ENCODE measurements at places on chromosomes 2 and 18.

GRCh38 chr2:54000524-54000923, 29.7 kb upstream of the PSME4 start:
- DNase-seq = no peak

DNA sequence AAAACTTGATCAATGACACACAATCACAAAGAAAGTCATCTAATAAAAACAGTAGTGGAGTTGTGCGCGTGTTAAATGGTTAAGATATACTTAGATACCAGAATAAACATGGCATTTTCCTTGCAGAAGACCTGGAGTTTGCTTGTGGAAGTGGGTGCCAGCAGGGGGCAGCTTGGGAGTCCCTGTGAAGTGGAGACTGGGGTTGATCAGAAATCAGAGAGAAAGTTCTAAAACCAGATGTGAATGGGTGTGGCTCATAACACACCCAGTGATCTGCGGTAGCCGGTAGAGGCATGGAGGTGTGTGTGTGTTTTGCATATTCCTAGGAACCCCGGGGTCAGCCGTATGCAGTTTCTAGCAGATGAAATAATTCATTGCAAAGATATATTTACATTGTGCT, 300.1 kb upstream of the TRIB2 start:
- no peak for DNase-seq

- DNase-seq = peak; percentile 65
Measured at GRCh38 chr2:237432484-237433092, 18.6 kb upstream of the COL6A3 start.

GRCh38 chr2:74566076-74566753, 11.7 kb downstream of the DOK1 start:
- no peak for DNase-seq

- DNase-seq = no peak
Measured at GRCh38 chr18:48132797-48133655, 202.6 kb upstream of the SMAD2 start.

DNA sequence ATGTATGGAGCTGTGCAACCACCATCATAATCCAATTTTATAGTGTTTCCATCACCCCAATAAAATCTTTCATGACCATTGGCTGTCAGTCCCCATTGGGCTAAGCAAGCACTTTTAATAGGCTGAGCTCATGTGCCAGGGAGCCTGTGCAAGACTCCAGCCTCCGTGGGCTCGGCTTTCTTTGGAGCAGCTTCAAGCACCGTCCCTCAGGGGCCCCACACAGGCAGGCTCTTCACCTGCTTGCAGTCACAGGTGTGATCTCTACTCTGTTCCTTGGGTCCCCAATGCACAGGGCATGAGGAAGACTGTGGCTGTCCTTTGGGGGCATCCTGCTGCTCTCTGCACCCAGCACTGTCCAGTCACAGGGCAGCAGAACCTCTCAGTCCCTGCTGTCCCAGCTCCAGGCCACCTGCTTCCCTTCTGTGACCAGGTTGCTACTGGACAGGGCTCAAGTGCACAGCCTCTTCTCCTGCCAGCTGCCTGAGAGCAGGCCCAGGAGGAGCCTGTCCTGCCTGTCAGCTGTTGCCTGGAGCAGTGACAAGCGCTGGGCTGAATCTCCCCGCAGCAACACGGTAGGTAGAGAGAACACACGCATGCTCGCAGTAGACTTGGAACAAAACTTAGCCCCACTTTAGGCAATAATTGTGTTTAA, 40.7 kb upstream of the TMEM131 start:
- DNase-seq = no peak

DNA sequence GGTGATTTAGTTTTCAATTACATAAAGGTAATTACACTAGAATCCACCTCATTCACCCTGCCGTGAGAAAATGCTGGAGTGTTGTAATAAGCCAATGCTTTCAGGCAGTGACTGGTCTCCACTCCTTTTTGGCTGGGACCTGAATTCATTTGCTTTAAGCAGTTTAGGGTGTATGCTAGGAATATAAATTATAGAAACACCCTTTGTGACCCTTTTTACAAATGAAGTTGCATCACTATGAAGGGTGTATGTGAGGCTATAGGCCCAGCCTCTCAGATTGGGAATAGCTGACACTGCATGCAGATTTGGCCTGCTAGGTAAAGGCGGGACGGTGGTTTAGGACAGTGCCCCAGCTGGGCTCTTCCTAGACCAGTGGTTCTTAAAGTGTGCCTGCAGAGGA, 50.8 kb upstream of the NFE2L2 start:
- DNase-seq = no peak

GRCh38 chr18:574865-575645, 5.1 kb upstream of the CETN1 start:
- DNase-seq = no peak

DNA sequence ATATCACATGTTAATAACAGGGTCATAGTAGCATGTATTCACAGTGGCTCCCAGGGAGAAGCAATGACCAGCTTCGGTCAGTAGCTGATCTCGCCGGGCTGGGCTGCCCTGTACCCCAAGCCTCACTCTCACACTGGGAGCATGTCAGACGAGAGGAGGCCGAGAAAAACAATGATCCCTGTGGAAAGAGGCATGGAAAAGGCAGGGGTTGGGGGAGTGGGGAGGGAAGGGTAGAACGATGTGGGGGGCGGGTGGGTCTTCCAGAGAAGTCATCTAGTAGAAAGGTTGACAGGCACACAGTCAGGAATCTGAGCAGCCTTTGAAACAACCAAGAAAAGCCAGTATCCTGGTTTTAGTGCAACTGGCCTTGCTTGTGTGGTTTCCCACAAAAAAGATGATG, 25.4 kb downstream of the TGFA start:
- no peak for DNase-seq

DNA sequence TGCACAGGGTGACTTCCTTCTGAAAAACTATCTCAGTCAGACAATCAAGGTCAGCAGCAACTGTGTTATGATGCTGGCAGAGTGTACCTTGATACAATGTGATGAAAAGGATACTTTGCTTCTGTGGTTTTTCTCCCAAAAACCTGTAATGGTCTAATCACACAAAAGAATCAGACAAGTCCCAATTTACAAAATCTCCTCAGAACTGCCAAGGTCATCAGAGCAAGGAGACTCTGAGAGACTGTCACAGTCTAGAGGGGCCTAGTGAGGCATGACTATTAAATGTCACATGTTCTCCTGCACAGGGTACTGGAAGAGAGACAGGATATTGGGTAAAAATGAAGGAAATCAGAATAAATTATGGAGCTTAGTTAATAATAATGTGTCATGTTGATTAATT, 185.4 kb downstream of the ST6GAL2 start:
- DNase-seq = no peak

DNA sequence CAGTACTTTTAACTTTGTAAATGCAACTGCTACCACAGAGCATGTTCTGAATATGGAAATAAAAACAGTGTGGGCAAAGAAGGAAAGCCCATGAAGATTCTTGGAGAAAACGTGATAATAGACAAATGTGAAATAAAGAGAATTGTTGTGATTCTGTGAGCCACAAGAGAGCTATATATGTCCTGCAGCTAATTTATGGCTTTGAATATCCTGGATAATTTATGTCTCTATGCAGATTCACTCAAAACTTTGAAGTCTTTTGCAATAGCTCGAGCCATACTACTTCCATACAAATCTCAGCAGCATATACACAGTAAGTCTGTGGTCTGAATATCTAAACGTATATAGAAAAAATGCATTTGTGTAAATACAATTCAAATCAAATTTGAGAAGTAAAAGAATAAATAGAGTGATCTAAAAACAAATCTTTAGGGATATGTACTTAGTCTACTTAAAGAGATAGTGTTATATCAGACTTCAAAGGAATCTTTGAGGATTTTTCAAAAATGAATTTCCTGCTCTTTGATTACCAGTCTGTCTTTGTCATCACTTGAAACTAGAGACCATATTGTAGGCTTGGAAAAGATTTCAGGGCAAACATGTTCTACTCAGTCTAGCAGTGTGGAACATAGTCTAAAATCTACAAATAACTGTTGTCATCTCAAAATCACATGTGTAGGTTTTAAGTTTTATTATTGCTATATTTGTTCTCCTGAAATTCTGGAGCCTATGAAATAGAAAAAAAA, 107.1 kb downstream of the CSRNP3 start:
- no peak for DNase-seq

- no peak for DNase-seq
Measured at GRCh38 chr18:31500051-31500688, 2.2 kb downstream of the DSG2 start.

DNA sequence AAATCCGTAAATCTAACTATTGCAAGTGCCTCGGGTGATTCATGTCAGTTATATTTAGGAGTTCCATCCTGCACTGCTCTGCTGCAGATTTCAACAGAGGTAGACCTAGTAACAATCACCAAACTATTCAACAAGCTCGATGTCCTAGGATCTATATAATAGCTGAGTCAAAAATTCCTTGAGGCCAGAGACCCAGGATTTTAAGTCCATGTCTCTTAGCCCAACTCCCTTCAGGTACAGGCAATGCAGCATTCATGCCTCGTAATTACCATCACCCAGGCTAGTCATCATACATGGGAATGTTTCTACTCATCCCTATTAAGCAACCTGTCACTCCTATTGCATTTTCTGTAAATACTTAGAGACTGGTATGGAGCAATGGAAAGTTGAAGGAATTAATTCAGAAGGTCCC, 729 bp downstream of the TM4SF20 start:
- no peak for DNase-seq

GRCh38 chr2:150824118-150824517, 336.7 kb upstream of the RND3 start:
- no peak for DNase-seq

GRCh38 chr2:72765997-72766609, 59.7 kb downstream of the EXOC6B start:
- DNase-seq = no peak

DNA sequence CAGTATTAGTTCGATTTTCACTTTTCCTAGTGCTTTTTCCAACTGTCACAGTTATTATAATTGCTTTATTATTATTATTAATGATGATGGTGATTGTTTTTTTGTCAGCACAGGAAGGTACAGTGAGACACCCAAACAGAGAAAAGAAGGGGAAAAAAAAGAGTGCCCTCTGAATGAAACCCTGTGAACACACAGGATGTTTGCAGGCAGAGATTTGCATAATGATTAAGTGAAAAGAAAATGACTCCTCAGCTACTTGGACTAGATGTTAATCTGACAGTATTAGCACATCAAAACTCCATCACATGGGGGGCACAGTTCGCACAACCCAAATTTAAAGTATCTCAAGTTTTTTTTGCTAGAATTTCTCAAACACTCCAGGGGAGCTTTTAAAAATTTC, 32.9 kb downstream of the ADD2 start:
- no peak for DNase-seq

DNA sequence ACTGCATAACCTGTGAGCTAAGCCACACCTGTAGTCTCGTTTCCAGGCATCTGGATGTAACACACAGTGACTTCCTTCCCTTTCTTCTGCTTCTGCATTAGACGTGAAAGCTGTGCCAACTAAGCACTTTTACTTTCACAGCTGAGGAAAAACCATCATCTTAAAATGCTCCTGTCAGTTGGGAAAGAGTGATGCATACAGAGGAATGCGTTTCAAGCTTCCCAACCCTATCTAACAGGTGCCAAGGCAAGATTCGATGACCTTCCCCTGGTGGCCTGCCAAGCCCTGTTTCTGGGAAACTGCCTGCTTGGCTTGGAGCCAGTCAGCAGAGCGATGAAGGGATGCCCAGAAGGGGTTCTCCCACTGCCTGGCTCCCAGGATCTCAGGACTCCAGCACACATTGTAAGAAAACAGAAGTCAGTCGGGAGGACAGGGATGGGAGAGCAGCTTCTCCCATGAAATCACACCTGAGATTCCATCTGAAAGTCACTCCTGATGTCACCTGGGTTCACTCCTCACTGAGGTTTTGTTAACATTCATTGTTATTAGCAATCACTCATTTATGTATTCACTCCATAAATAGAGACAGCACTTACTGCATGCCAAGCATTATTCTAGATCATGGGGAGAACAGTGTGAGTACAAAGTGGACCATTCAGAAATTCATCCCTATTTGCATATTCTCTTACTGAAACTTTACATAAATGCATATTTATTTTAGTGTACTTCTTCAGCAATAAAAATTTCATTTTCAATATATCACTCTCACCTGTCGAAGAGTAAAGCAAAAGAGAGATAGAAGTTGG, 64.1 kb downstream of the DTNA start:
- no peak for DNase-seq

DNA sequence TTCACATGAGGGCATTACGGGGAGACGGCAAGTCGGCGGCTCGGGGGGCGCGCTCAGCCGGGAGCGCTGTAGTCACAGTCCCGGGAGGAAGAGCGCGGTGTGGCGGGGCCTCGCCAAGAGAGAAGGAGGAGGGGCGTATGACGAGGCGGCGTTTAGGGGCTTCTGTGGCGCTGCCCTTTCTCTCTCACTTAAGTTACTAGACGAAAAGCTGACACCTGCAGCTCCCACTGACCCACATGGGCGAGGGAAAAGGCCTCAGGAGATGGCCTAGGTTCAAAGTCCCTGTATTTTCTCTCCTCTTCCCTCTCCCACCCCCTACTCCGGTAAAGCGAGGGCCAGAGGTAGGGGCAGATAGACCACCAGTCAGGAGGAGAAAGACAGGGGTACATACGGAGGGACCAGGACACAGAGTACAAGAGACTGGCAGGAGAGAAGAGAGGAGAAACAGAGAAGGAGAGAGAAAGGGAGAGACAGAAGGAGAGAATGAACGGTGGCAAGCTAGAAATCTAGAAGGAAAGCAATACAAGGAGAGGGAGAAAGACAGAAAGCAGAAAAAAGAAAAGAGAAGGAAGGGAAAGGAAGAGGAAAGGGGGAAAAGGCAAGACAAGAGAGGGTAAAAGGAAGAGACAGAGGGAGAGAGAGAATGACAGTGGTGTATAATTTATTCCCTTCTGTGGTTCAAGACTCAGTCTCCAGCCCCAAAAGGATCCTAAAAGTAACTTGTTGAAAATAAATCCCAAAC, 3.8 kb downstream of the SIX2 start:
- DNase-seq = no peak

DNA sequence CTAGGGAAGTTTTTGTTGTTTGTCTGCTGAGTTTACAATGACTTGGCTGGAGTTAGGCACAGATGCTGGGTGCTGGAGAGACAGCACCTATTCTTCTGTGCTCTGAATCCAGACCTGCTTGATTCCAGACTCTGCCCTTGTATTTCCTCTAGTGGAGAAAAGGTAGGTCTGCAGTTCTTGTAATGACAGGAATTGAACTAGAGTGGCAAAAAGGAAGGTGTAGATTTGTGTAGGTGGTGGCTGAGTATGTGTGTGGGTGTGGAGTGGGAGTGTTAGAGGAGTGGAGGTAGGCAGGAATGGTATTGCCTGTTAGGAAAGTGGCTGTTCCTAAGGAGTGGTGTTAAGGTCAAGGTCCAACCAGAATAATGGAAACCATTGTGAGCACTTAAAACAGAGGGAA, 71.9 kb upstream of the LYPD6 start:
- DNase-seq = no peak

DNA sequence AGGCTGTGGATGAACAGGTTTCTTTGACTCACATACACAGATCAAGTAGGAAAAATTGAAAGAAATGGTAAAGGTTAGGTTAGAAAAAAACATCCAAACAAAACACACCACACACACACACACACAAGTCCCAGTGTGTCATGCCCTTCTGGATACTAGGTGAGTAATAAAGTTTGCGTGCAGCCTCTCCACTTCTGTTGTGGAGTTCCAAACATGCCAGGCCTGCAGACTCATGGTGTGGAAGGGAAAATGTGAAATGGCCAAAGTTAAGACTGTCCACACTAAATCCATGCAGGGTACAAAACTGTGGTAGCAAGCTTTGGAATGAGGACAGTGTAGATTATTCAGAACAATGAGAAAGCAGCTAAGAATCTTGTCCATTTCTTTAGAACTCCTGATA, 114.6 kb downstream of the IKZF2 start:
- DNase-seq = no peak
